Amygdala (tissue), 56 donors: ENCODE measurements at places on chromosomes 11 and 22.

- DNase-seq = no peak
These were observed 112.1 kb downstream of the RPL27A start for GRCh38 chr11:8794677-8795103.

- DNase-seq = no peak
These were observed 38.6 kb upstream of the NOX4 start for GRCh38 chr11:89529626-89530380.

DNA sequence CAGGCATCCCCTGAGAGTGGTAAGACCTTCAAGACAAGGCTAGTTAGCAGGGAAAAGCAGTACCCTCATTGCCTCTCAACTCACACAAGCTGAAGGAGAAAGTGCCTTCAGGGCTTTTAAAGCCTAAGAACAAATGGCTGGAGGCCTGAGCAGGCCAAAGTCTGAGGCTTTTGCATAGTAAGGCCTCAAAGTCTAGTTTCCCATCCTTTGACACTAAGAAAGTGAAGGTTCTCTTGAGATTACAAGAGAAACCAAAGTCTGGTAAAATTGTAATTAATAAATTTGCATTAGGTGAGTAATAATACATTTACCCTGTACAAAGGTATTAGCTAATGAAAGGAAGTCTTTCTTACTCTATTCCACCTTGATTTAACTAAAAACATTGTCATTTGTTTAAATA lies 47.0 kb upstream of the CCDC89 start:
- DNase-seq = no peak

GRCh38 chr11:103872748-103873147 lies 163.7 kb upstream of the DDI1 start:
- no peak for DNase-seq

- no peak for DNase-seq
These were observed 30.1 kb upstream of the CAT start for GRCh38 chr11:34408580-34409172.

- DNase-seq = no peak
These were observed 4.3 kb downstream of the ATL3 start for GRCh38 chr11:63666874-63667273.

DNA sequence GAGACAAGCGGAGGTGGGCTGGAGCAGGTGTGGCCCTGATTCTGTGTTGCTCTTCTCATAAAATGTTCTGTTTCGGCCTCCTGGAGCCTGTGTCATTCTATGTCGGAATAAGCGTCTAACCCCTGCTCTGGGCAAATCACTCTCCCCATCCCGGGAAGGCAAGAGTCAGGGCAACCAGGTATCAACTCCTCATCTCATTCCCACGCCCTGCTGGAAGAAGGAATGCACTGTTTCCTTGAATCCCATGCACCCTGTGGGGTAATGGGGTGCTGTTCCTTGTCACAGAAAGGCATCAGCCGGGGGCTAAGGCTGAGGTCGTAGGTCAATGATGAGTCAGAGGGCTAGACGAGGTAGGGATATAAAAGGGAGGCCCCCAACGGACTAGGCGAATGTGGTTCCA lies 2.6 kb downstream of the FAM180B start:
- DNase-seq = no peak

DNA sequence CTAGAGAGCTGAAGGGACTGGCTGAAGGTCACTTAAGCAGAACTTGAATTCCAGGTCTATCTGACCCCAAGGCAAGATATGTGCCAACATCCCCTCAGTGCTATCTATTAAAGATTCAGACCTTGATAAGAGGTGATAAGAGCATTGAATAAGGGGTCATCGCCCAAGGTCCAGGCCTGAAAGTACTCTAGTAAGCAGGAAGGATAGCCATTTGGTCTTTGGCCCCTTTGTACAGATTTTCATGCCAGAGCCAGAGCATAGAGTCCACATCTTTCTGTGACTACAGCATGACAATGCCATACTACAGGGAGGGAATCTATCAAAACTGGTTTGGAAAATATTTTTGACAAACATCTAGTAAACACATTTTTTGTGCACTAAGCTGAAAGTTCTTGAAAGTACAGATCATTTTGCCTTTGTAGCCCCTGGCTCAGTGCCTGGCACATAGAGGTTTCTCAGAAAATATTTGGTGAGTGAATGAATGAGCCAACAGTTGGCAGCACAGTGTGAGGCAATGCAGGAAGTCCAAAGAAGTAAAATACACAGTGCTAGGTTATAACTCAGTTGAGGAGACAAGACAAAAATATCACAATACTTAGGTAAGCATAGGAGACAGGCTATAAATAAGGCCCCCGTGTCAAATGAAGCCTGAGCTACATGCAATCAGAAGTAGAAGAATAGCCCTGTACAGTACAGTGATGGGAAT lies 15.1 kb upstream of the RRAS2 start:
- no peak for DNase-seq

DNA sequence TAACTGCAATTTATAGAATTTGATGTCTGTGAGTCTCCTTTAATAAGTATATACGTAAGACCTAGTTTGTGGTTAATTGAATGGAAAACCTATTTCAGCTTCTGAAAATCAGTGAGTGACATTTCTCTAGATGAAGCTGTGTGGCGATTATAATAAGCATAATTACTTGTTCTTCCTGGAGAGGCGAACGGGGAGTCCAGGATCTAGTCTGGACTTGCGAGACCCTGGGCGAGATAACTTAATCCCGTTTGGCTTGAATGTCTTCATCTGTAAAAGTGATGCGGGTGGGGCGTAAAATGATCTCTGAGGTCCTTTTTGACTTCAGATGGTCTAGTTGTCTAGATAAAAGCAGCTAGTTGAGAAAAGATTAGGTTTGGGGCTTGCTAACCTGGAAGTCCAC lies 1.1 kb downstream of the PRRG4 start:
- DNase-seq = no peak

DNA sequence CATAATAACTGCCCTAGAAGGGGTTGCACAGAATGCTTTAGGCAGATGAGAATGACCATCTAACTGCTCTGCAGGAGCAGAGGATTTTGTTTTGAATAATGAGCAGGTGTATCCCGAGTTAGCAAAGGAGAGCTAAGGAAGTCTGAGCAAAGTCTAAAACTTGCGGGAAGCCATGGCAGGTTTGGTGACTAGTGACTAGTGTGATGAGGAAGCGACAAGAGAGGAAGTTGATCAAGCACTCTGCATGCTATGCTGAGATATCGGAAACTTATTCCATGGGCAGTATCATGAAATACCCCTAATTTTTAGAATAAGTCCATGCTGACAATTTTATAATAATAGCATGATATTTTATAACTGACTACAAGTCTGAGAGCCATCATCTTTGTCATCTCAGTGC lies 12.9 kb downstream of the OLFML1 start:
- no peak for DNase-seq

GRCh38 chr11:35974882-35975589 lies 31.2 kb downstream of the LDLRAD3 start:
- no peak for DNase-seq

- DNase-seq = no peak
These were observed 108.2 kb upstream of the CD44 start for GRCh38 chr11:35030716-35031213.

GRCh38 chr22:20550851-20551744 lies 43.7 kb downstream of the MED15 start:
- no peak for DNase-seq

GRCh38 chr11:123594188-123594901 lies 60.1 kb downstream of the SCN3B start:
- DNase-seq = no peak

GRCh38 chr11:118281284-118281683 lies 17.2 kb upstream of the MPZL2 start:
- DNase-seq = no peak

GRCh38 chr11:64870893-64871466 lies 7.4 kb downstream of the EHD1 start:
- DNase-seq = no peak

DNA sequence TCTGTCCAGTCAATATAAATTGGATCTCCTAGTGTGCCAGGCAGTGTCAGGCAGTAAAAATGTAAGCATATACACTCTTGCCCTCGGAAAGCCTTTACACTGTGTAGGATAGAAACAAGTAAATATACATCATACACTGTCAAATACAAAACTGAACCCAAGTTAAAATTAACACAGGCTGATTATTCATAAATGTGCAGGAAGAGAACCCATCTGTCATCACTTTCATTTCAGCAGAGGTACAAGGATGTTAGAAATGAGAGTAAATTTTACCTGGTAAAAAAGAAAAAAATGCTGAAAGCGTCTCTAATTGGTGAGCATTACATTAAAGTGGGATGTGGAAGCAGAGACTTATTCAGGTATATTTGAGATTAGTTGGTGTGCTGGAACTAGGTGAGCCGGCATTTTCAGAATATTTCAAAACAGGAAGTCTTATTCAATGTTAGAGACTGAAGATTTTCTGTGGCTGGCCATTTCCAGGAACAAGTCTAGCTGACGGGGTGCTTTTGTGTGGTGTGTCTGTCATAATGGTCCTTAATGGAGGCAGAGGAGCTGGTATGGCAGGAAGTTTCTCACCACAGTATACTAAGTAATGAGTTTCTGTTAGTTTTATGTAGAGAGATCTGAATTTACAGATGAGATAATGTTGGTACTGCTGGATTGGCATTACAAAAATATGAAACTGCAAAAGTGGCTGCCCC lies 192.6 kb downstream of the CASP12 start:
- no peak for DNase-seq

- DNase-seq = no peak
These were observed at the start of gene DGAT2 for GRCh38 chr11:75768112-75768908. Gene DGAT2 (plus strand): TSS chr11:75768778. CDS start chr11:75768992, 214 bp downstream.

DNA sequence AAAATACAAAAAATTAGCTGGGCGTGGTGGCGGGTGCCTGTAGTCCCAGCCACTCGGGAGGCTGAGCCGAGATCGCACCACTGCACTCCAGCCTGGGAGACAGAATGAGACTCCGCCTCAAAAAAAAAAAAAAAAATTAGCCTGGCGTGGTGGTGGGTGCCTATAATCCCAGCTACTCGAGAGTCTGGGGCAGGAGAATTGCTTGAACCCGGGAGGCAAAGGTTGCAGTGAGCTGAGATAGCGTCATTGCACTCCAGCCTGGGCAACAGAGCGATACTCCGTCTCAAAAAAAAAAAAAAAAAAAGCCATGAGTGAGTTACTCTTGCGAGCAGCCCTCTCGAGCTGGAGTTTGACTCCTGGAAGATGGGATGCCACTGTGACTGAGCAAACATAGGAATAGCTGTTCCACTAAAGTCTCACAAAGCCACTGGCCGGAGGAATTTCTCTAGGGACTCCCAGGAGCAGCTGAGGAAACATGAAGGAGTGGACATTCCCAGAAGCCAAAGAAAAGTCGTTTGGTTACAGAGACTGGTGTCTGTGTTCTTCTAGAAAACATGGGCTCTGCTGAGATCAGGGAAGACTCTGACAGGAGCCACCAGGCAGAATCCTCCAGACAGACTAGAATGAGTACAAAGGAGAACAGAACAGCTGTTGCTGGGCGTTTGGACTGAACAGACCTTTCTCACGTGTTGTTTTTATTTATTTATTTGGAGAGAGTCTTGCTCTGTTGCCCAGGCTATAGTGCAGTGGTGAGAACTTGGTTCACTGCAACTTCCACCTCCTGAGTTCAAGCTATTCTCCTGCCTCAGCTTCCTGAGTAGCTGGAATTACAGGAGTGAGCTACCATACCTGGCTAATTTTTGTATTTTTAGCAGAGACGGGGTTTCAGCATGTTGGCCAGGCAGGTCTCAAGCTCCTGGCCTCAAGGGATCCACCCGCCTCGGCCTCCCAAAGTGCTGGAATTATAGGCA lies 32.4 kb upstream of the MYH9 start:
- no peak for DNase-seq

DNA sequence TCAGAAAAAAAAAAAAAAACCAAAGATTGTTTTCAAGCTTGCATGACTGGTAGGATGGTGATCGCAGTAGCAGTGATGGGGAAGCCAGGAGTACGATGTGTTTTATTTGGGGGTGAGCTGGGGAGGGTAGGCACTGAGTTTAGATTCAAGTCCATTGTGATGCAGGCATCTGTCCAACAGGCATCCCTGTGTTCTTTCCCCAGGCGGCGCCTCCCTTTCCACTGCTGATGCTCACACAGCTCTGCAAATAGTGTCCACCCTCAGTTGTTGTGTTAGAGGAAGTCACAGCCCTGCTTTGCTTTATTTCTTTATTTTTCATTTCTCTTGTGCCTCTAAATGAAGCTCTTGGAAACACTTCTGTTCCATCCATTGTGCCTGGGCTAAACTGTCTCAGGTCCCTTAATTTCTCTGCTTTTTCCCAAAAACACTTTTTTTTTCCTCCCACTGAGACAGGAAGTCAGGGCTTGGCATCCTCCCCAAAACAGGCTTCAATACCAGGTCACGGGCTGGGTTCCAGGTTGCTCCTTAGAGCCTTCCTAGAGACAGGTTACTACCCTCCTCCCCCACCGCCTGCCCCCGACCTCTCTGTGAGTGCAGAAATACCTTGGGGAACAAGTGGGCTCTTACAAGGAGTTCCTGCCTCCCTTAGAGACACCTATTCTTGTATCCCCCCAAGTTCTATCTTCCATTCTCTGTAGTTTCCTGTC lies 38.6 kb upstream of the HSPA8 start:
- DNase-seq = peak; percentile 2

- no peak for DNase-seq
These were observed 2.7 kb downstream of the LRRC32 start for GRCh38 chr11:76667856-76668255.

GRCh38 chr11:86595451-86595850 lies 77.0 kb downstream of the ME3 start:
- DNase-seq = no peak

- DNase-seq = peak; percentile 20
These were observed 83.1 kb upstream of the MTNR1B start for GRCh38 chr11:92886243-92886905.

DNA sequence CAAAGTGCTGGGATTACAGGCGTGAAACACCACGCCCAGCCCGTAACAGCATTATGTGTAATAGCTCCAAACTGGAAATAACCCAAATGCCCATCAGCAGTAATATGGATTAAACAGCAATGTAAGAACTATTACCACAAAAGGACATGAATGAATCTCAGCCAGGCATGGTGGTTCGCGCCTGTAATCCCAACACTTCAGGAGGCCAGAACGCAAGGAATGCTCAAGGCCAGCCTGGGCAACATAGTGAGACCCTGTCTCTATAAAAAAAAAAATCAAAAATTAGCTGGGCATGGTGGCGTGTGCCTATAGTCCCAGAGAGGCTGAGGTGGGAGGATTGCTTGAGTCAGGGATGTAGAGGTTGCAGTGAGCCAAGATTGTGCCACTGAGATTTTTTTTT lies 3.1 kb upstream of the DPF2 start:
- no peak for DNase-seq

- no peak for DNase-seq
These were observed 13.1 kb downstream of the TAF1D start for GRCh38 chr11:93727985-93728791.

- no peak for DNase-seq
These were observed 15.7 kb upstream of the SPTBN2 start for GRCh38 chr11:66744485-66745355.

- no peak for DNase-seq
These were observed 652.8 kb downstream of the KCNA4 start for GRCh38 chr11:29364006-29364405.

GRCh38 chr11:130813638-130814037 lies 102.6 kb downstream of the SNX19 start:
- DNase-seq = no peak

GRCh38 chr11:3095712-3096361 lies 38.6 kb upstream of the CARS1 start:
- DNase-seq = no peak

- no peak for DNase-seq
These were observed 48.4 kb upstream of the RAB1B start for GRCh38 chr11:66219846-66220565.
